ENCODE measurements at places on chromosomes 5 and 9.

- peak; percentile 56 for DNase-seq
These were observed at the start of gene P4HA2 for GRCh38 chr5:132227485-132228240. P4HA2 (minus strand) TSS chr5:132227853; CDS start chr5:132218626, 9,227 bp downstream.

DNA sequence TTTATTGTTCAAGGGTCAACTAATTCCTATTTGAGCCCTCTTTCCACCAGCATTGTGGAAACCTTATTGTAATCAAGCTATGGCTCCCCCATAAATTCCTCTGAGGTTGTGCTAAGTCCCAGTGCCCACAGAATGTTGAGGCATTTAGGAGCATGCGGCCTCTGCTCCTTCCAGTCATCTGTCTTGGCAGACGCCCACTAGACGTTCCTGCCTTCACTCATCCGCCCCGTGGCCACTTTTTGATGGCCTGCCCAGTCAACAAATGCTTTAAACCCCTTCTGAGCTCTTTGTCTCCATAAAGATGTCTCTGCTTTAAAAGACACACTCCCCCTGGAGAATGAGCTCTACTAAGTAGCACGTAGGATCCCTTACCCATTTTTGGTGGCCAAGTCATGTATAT lies 104.7 kb downstream of the GAS1 start:
- DNase-seq: no peak

GRCh38 chr9:100525563-100525962 lies 52.3 kb upstream of the CAVIN4 start:
- peak; percentile 2 for DNase-seq

DNA sequence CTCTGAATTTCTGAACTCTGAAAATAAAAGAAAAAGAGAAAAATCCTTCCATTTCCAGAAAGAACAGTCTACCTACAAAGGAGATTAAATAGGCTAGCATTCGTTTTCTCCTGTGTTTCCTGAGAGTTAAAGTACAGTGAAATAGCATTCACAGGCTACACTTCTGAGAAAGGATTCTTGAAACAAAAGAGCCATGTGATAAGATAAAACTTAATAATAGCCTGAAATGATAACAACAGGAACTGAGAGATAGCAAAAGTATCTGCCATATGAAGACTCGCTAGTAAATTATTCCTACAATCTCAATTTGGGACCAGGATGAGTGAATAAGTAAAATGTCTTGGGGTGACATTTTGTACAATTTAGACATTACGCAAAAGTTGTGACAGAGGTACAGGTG lies 62.4 kb downstream of the FBN2 start:
- DNase-seq: no peak

DNA sequence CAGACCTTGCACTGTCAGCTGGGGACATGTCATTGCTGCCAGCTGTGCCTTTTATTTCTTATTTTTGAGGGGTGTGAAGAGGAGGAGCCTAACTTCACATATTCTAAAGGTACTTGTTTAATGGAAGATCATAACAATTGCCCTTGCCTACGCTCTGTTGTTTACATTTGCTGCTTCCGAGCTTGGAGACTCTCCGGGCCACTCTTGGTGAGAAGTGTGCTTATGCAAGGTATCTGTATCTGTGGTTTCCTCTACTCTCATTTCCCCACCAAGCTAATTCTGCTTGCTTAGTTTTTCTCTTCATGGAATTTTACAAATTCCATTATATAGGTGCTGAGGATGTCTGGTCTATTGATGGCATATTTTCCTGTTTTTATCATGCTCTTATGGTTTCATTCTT lies 105.3 kb downstream of the RASGRF2 start:
- no peak for DNase-seq

DNA sequence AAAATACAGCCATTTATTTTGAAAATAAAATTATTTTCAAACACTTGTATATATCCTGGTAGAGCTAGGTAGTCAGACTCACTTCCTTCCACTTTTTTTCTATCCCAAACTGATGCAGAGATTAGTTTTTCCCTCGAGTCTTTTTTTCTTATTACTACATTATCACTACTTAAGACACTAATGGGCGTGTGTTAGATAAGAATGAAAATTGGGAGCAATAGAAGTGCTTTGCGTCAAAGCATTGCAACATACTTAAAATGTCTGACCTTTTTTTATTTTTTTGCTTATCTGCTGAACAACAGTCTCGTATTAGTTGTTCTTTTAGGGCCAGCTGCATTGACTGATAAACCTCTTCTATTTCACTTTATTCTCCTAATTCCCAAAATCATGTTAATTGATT lies 1278.7 kb downstream of the CDH12 start:
- DNase-seq: peak; percentile 37

- DNase-seq: peak; percentile 62
These were observed 716 bp downstream of the PROB1 start for GRCh38 chr5:139394123-139394653.

- DNase-seq: peak; percentile 83
These were observed 121.3 kb downstream of the RPS23 start for GRCh38 chr5:82156874-82157273.

DNA sequence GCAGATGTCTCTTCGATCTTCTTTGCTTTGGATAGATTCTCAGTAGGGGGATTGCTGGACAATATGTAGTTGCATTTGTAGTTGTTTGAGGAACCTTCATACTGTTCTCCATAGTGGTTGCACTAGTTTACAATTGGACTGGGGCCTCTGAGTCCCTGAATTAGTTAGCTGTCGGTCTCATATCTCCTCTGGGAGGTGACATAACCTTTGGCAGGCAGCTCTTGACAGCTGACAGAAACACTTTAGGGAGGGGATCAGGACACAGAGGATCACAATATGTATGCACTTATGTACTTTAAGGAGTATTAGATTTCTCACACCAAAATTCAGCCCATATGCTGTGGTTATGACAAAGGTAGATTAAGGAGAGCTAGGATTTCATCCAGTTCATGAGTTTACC lies 1279.9 kb upstream of the DMAC1 start:
- DNase-seq: no peak

DNA sequence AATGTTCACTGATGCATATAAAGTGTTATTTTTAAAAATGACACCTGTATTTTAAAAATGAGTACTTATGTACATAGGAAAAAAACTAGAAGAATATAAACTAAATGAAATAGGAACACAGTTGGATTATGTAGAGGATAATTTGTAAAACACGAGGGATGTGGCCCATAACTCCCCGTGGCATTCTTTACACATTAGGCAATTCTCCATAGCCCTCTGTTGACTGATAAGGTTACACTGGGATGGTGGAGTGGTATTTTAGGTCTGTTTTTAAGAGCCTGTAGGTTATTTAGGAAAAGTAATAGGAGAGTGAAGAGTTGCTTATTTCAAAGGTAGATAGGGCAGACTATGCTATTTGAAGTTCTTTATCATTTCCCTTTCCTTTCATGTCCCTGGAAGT lies 1.8 kb downstream of the CAVIN4 start:
- no peak for DNase-seq

DNA sequence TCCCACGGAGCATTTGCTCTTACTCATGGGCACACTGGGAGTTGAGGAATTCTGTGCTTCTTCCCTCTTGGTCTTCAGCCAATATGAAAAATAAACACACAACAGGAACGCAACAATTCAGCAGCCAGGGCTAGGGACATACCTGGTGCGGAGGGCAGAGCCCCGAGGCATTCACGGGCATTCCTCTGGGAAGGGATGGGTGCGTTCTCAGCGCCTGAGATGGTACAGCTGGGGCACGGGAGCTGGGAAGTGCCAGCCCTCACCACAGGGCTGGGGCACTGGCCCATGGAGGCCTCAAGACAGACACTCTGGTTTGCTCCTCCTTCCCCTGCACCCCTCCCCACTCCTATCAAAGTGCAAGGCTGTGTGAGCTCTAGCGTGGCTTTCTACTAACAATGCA lies 2.1 kb downstream of the SLC6A3 start:
- DNase-seq: no peak

GRCh38 chr5:19175776-19176570 lies 812.0 kb downstream of the CDH18 start:
- no peak for DNase-seq

GRCh38 chr9:136157477-136158265 lies 39.0 kb upstream of the TMEM250 start:
- DNase-seq: no peak

GRCh38 chr9:34328500-34328986 lies 525 bp downstream of the KIF24 start:
- no peak for DNase-seq
